ENCODE measurements at places on chromosomes 6 and 20.

DNA sequence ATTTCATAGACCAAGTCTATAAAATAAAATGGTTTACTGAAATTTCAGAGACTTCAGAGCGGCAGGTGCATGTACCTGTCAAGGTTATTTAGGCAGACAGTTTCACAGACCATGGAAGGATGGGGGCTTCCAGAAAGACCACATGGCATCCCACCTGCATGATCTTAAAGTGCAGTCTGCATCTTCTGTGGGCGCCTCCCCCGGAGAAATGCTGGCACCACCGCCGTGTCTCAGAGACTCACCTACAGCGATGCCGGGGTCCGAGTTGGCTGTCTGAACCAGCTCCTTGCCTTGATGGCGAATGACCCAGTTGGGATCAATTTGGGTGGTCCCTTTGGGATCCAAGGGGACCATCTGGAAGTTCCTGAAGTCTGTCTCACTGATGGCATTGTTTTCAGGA is 30.6 kb downstream of the THBS2 start:
- no peak for DNase-seq

DNA sequence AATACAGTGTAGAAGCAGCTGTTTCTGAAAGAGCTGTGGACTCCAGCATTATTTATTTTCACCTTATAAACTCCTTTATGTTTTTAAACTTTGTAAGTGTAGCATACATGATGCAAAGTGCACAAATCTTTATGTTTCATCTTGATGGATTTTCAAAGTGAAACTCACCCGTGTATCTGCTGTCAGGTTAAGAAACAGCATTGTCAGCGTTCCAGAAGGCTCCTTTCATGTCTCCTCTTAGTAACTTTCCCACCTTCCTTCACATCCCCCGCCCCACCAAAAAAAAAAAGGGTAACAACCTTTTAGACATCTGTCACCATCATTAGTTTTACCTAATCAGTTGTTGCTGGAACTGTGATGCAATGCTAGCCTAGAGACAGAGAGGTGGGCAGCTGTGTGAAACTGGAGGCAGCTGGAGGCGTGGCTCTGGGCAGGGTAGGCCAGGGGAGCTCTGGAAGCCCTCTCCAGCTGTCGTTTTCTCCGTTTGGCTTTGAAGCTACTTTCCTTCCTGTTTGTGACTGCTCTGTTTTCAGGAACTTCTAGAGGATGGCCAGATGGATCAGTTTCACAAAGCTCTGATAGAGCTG is 7.2 kb downstream of the ACTR5 start:
- DNase-seq: no peak

DNA sequence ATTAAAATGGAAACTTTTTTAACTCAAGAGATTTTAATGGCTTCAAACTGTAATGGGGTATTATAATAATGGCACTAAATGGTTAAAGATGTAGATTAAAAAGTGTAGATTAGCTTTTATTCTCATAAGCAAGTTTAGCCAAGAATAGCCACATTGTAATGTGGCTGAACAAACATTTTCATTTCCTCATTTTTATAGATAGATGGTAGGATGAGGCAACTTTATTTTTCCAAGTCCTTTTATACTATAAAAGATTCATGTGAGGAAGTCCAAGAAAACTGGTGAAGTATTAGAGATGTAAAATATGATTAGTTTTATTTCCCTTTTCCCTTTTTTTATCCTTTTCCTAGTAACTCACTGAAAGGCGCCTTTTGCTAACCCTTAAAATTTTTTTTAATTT is 88.8 kb downstream of the ATRN start:
- no peak for DNase-seq

GRCh38 chr6:111898452-111898851 is 25.2 kb upstream of the FYN start:
- DNase-seq: no peak

DNA sequence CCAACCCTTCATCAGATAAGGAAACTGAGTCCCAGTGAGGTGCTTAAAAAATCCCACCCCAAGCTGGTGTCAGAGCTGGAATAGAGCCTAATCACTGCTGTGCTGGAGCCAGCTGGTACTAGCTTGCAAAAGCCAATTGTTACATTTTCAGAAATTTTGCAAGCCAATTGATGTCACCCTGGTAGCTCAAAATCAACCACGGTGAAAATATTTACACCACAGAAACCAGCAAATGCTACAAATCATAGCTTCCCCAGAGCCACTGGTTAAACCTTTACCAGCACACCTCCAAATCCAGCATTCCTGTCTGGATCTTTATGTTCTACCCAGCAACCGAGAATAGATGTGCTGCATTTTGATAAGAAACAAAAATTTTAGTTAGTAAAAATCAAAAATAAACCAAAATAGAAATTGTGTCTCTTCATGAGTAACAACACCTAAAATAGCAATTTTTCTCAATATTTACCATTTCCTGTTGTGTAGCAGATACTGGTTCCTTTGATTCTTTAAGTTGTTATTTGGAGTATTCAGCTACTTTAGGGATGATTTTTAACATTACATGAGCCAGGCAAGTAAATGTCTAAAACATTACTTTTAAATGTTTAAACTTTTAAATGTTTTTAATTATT is 7.2 kb upstream of the LCA5 start:
- no peak for DNase-seq

GRCh38 chr20:46402331-46402811 is 4.0 kb downstream of the ELMO2 start:
- DNase-seq: no peak

DNA sequence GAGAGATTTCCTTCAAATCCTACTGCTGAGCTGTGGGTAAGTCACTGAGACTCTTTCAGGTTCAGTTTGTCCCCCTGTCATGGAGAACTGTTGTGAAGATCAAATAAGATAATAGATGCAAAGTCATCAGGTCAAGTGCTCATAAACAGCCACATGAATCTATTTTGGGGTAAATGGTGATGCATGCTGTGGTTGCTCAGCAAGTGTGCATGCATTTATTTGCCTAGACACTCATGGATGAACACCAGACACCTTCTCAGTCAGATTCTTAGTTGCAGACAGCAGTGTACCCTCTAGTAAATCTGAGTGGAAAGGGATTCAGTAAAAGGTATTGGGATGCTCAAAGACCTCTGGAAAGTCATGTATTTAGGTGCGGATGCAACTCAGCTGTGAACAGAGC is 168.0 kb upstream of the FOXA2 start:
- no peak for DNase-seq

- no peak for DNase-seq
Measured at GRCh38 chr6:44739181-44739580, 351.7 kb downstream of the CDC5L start.

DNA sequence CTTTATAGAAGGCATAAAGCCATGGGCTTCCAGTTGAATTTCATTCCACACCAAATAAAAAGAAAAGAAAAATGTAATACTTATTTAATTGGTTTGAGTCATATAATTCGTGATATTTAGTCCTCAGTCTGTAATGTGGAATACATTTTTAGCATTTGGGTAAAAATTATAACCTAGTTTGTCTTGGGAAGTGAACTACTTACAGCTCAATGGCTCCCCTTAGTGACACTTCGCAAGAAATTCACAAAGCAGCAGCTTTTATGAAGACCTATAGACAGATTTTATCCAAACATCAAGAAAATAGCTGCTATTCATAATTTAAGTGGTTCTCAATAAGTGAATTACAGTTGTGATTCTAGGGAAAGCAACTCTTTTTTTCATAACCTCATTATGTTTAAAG is 72.1 kb downstream of the RSPO3 start:
- no peak for DNase-seq

- no peak for DNase-seq
Measured at GRCh38 chr20:5065879-5066383, 53.8 kb downstream of the PCNA start.

DNA sequence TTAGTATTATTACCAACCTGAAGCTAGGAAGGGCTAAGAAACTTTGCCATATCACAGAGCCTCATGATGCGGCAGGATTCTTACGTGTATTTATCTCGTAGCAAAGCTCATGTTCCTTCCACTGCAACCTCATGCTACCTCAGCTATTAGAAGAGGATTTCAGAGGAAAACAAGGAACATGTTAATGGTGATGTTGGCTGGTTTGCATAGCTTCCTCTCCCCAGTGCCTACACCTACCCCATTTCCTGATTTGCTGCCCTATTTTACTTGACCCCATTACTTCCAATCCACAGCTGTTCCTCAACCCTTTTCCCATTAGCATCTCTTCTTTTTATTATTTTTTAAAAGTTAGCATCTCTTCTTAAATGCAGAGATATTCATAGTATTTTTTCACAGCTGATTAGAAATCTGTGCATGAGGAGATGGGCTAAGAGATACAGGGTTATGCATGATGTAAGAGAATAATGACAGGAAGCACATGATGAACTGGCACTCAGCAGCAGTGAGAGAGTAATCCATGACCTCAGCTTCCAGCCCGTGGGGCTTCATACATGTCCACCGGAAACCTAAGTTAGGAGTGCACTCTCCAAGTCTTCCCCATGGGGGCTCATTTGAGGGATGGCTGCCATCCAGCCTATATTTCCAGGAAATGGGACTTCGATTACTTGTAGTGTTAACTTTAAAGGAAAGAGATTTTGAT is 106.1 kb upstream of the ASF1A start:
- no peak for DNase-seq

DNA sequence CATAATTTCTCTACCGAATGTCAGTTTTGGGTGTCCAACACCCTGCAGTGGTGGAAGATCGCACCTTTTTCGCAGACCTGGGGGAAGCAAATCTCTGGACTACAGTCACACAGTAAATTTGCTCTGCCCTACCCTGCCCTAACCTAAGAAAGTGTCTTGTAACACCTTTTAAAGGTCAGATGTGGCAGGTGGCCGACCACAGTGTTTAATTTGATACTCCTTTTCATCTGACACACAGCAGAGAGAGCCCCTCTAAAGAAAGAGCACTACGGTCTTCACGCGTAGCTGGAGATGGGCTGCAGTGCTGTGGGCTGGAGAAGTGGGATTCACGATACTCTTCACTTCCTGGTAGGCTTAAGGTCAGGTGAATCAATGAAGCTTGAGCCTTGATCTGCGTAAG is 109.9 kb downstream of the TMEM242 start:
- DNase-seq: no peak

GRCh38 chr6:119119989-119120388 is 41.5 kb upstream of the FAM184A start:
- no peak for DNase-seq

GRCh38 chr6:122286512-122286911 is 112.9 kb upstream of the HSF2 start:
- DNase-seq: no peak
